ENCODE measurements at places on chromosomes 12 and 14.

GRCh38 chr12:131113568-131114270 lies 160.0 kb downstream of the ADGRD1 start:
- DNase-seq, result no peak

- no peak for DNase-seq
These were observed 30.1 kb upstream of the DHRS7 start for GRCh38 chr14:60195179-60195810.

DNA sequence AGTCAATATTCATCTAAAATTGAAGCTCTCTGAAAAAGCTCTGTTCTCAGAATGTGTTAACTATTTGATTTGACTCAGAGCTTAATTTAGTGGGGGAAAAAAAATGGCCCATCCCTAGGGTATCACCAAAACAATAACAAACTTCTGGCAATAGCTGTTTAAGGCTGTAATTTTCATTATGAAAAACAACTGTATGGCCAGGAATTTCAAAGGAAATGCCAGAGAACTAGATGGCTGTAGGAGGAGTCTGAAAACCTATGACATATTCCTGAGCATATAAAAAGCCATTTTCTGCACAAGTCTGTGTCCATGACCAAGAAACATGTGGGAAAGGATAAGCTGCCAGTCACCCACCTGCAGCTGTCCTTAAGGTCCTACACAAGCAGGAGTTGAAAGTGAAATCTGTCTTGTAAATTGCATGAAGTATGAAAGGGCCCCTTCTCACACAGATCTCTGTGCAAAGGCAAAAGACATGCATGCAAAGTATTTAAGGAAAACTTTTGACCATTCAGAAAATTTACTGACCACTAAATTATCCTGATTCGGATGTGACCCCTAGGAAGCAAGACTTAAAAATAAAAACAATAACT lies 299.1 kb downstream of the BTG1 start:
- DNase-seq, result no peak

DNA sequence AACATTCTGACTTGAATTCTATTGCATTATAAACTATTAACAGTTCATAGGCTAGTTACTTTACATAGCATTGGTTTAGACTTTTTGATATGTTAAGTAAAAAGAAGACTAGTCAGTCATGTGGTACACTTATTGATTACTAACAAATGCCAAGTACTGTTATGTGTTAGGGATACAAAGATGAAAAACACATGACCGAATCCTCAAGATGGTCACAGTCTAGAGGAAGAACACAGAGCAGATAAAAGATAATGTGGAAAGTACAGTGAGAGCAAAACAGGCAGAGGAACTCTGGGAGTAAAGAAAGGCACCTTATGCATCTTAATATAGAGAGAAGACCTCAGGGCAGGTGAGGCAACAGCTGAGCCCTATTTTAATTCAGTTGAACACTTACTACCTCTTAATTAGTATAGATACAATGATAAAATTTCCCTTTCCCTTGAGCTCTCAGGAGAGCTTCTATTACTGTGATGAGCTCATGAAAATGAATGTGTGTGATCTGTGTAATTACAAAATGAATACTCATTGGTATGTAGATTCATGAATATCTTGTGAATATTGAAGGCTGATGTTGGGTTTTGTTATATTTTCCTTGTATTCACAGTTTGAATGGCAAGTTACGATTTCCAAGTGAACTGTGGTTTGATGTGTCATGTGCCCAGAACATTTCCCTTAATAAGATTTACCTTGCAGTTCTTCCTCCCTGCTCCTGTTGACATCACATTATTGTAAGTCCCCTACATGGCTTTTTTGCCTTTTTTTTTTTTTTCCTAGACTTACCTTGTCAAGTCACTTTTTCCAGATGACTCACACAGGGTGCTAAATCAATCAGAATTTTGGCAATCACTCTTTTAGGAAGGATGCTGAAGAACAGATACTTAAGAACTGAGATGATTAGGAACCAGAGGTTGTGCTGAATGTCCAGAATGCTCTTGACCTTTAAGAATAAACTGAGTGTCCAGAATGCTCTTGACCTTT lies 29.5 kb upstream of the MSRB3 start:
- DNase-seq, result no peak

- no peak for DNase-seq
These were observed 70.8 kb upstream of the TMCC3 start for GRCh38 chr12:94721173-94721572.

GRCh38 chr14:56648508-56649301 lies 69.1 kb downstream of the TMEM260 start:
- DNase-seq, result no peak

- DNase-seq, result no peak
These were observed 396.0 kb upstream of the PRICKLE1 start for GRCh38 chr12:42985506-42985905.

- DNase-seq, result no peak
These were observed 13.9 kb downstream of the ESRRB start for GRCh38 chr14:76389841-76390240.

- DNase-seq, result no peak
These were observed 168.2 kb downstream of the SUDS3 start for GRCh38 chr12:118544569-118544968.

All from stimulated activated CD4-positive, alpha-beta T cell treated with anti-CD3 and anti-CD28 coated beads, Interleukin-15, amount 100 ng/mL, for 1 hour (primary cell).